Body of pancreas (tissue), 4 donors: ENCODE measurements at places on chromosomes 2 and 18. TPM values are rescaled to one million over a fixed set of nuclear protein-coding genes. Genes with fewer than 3 reads are reported as not detected.

Gene GALNT5
- 3.1 TPM for total RNA-seq

Gene BUB1
- total RNA-seq, result not detected

Gene CRYGC
- total RNA-seq, result not detected

Gene CTAGE1
- total RNA-seq, result not detected

Gene WDR75
- total RNA-seq, result 26.2 TPM

Gene CAMKMT
- total RNA-seq, result 23.4 TPM

Gene IL1B
- 2.6 TPM for total RNA-seq

- DNase-seq, result no peak
- no peaks in the 10 kb centered on the region for H3K4me1 ChIP-seq
- H3K27ac ChIP-seq, result no peak overlapping the region
- H3K36me3 ChIP-seq, result no peaks in the 10 kb centered on the region
- no peak overlapping the region for H3K4me3 ChIP-seq
These were observed 111.7 kb upstream of the SCN1A start for GRCh38 chr2:166239548-166239947.

GRCh38 chr2:144490857-144491256 lies 29.1 kb downstream of the ZEB2 start:
- H3K4me1 ChIP-seq, result no peaks in the 10 kb centered on the region
- H3K27ac ChIP-seq, result no peak overlapping the region
- no peak overlapping the region for H3K4me3 ChIP-seq
- no peaks in the 10 kb centered on the region for H3K27me3 ChIP-seq

DNA sequence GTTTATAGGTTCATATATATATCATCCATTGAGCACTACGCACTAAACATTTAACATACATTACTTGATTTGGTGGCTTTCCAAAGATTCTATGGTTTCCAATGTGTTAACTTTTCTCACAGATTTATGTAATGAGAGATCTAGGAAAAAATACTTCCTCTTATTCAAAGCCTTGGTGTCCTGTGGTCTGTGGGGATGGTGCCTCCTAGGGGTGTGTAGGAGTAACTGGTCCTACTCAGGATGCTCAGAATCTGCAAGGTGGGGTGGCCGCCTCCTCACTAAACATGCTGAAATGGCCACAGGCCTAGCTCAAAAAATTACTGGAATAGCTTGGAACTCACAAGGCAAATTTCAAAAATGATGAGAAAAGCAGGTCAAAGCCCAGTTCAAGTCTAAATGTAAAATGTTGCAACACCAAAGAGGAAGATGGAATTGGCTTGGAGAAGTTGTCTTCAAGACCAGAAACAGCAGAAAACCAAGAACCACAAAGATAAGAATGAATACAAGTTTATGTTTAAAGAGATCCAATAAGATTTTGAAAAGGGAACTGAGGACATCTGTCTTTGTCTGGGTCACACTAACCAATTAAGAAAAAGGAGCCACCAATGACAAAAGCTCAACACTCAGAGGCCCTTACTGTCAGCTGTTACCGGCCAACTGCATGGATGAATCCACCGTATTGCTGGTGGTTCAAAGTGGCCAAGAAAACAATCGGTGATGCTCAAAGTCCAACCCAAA lies 11.5 kb downstream of the GPR55 start:
- H3K36me3 ChIP-seq, result no peaks in the 10 kb centered on the region
- no peaks in the 10 kb centered on the region for H3K4me1 ChIP-seq
- no peak overlapping the region for H3K27ac ChIP-seq

DNA sequence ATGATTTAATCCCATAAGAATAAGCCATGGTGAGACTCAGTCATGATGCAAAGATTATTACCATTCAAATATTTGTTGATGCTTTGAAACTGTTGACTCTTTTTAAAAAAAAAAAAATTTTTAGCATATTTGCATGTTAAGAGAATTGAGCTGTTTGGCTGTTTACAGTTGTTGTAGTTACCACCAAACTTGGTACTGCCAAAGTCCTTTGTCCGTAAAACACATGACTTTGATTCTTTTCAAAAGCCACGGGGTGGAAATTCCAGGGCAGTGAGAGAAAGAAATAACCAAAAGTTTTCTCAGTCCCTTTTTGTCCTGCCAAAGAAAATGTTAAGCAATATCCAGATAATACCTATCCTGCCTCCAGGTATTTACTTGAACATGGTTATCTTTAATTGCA lies 474.8 kb downstream of the METTL4 start:
- H3K4me1 ChIP-seq, result no peaks in the 10 kb centered on the region
- no peak overlapping the region for H3K27ac ChIP-seq
- no peaks in the 10 kb centered on the region for H3K27me3 ChIP-seq
- no peak overlapping the region for H3K4me3 ChIP-seq
- H3K36me3 ChIP-seq, result no peaks in the 10 kb centered on the region

- H3K27ac ChIP-seq, result no peak overlapping the region
- H3K27me3 ChIP-seq, result no peaks in the 10 kb centered on the region
- DNase-seq, result no peak
- no peak overlapping the region for H3K4me3 ChIP-seq
- H3K36me3 ChIP-seq, result no peaks in the 10 kb centered on the region
These were observed 97.8 kb downstream of the EPC2 start for GRCh38 chr2:148742373-148742772.

- no peak for DNase-seq
- H3K4me3 ChIP-seq, result no peak overlapping the region
- H3K27me3 ChIP-seq, result no peaks in the 10 kb centered on the region
- no peak overlapping the region for H3K27ac ChIP-seq
These were observed 234.3 kb downstream of the OSR1 start for GRCh38 chr2:19124135-19124534.

DNA sequence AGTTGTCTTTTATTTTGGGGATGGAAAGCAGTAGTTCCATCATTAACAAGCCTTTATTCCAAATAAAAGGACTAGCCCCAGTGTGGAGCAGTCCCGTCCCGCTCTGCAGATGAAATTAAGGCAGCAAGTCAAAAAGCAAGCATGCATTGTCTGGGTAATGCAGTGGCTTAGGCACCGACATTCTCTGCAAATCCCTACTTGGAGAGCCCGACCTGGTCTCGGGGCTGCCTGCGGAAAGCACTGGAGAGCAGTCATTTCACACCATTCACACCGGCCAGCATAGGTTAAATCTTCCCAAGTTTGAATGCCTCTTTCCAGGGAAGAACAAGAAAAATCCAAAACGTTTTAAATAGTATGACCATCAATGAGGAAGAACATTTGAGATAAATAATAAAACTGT lies 24.4 kb upstream of the RAB12 start:
- H3K4me1 ChIP-seq, result no peaks in the 10 kb centered on the region
- no peaks in the 10 kb centered on the region for H3K36me3 ChIP-seq
- DNase-seq, result no peak
- H3K27me3 ChIP-seq, result no peaks in the 10 kb centered on the region

DNA sequence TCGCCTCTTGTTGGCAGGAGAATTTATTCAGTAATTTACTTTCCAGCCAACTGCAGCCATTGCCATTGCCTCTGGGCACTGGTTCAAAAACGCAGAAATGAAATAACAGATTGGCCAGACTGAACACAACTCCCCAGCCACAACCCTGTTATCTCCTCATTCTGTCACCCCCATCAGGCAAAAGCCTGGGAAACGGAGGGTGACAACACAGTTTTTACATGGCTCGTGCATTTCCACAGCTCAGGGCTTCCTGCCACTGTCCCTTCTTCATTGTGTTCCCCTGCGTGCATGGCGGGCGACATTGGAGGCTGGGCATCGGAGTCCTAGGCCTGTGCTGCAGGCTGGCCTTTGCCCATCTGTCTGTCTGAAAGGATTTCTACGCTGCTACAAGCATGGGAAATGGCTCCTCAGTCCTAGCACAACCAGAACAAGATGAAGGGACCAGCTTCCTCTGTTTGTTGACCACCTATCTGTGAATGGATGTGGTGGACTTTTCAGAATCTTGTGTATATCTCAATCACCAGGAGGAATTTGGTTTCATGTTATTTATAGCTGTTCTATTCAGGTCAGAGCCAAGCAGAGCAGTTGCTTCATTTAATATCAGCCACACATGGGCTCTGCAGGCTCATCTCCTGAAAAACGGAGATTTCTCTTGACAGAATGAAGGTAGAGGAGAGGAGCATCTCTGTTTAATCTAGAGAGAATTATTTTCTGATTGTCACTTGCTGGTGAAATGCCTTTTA lies 107.0 kb downstream of the MGAT5 start:
- peak overlapping the region; percentile 2 for H3K27ac ChIP-seq
- H3K36me3 ChIP-seq, result no peaks in the 10 kb centered on the region
- peaks cover 12% of the 10 kb centered on the region for H3K4me1 ChIP-seq

- H3K27me3 ChIP-seq, result no peaks in the 10 kb centered on the region
- no peaks in the 10 kb centered on the region for H3K36me3 ChIP-seq
- peaks cover 24% of the 10 kb centered on the region for H3K4me1 ChIP-seq
- peak overlapping the region; percentile 17 for H3K27ac ChIP-seq
These were observed 9.4 kb downstream of the KHK start for GRCh38 chr2:27095745-27096651.

DNA sequence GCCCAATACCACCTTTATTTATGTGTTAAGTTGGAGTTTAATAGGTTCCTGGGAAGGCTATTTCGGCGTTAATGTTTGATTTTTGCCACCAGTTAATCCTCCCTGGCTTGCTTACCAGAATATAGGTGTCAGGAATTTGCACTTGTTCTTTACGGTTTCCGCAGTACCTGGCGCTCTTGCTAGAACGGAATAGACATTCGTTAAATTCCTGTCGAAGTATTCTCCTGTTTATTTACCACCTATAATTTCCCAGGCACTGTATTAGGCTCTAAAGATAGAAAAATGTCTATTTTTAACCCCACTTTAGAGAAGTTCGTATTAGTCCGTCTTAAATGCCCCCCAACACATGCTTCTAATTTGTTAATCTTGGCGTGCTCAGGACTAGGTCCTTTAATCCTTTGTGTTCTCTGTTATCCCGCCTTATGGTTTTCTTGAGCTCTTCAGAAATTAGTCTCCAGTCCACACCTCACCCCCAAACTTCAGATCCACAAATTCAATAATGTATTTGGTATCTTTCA lies 575 bp downstream of the CCDC150 start:
- H3K4me3 ChIP-seq, result no peak overlapping the region
- no peaks in the 10 kb centered on the region for H3K27me3 ChIP-seq
- no peak overlapping the region for H3K27ac ChIP-seq

DNA sequence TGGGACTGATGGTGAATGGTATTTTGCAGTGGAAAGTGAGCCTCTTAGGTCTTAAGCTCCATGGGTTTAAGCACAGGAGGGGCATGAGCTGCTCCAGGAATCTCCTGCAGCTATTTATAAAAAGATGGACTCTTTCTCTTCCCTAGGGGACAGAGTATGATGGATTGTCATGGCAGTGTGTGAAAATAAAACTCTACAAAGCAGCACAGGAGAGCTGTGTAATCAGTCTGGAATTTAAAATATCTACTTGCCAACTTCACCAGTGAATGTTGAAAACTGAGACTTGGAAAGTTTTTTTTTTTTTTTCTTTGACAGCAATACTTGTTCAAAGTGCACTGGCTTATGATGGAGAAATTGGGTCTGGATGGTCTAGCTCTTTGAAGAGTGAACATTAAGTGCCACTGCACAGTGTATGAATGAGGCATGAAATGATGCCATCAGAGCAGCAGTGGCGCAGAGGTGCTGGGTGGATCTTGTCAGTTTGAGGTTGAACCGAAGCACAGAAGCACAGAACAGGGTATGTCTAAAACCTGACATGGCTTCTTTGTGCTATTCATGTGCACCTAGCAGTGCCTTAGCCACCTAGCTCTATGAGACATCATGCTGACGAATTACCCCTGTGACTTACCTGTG lies 245.4 kb downstream of the PTPRM start:
- H3K36me3 ChIP-seq, result no peaks in the 10 kb centered on the region
- H3K27me3 ChIP-seq, result no peaks in the 10 kb centered on the region
- no peak overlapping the region for H3K27ac ChIP-seq
- DNase-seq, result no peak
- H3K4me1 ChIP-seq, result peaks cover 5% of the 10 kb centered on the region

DNA sequence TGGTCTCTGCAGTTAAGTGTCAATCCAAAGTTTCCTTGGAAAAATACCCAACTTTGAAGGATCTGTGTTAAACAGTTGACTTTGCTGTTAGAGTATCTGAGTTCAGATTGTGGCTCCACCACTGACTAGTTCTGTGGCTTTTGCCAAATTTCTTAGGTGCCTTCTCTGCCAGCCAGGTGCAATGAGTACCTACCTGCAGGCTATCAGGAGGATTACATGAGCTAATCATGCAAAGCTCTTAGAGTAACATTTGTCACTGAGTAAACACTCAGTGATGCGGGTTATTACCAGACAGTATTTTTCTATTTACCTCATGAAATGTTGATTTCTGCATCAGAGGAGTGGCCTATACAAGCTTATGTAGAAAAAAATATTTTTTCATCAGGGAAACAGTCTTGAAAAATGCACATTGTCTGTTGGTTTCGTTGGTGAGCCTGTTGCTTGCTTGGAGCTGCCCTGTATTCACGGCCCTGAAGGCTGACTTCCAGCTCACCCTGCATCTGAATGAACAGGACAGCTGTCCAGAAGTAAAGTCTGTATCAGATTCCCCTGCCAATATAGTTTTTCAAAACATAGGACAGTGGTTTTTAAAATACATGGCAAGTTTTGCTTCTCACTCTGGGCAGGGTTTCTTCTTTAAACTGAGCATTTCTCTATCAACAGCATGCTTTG lies 235.1 kb downstream of the CDCA7 start:
- H3K4me1 ChIP-seq, result peaks cover 6% of the 10 kb centered on the region
- DNase-seq, result no peak
- H3K27ac ChIP-seq, result peak overlapping the region; percentile 57
- no peaks in the 10 kb centered on the region for H3K36me3 ChIP-seq

DNA sequence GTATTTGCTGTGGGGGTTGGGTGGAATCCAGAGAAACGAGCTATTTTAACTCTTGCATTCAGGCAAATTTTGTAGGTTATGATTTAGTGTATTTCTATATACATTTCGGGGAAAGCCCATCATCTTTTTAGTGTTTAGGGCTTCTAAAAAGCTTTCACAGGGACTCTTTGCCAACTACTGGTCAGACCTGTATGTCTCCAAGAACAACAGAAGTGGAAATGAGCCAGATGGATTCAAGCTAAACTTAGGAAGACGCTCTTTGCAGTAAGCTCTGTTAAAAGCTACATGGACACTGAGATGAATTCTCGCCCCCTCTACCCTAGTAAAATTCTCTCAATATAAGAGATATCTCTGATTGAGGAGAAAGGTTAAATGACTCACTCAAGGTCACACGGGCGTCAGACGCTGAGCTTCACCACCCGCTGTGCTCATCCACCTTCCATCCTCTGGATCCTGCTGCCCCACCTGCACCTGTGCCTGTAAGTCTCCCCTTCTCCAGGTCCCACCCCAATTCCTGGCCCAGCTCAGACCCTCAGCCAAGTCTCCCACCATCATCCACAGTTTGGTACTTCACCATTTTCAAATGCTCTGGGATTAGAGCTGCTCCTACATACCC lies 85.6 kb downstream of the MARCHF4 start:
- no peak overlapping the region for H3K27ac ChIP-seq
- H3K27me3 ChIP-seq, result no peaks in the 10 kb centered on the region
- no peak overlapping the region for H3K4me3 ChIP-seq
- H3K4me1 ChIP-seq, result no peaks in the 10 kb centered on the region

DNA sequence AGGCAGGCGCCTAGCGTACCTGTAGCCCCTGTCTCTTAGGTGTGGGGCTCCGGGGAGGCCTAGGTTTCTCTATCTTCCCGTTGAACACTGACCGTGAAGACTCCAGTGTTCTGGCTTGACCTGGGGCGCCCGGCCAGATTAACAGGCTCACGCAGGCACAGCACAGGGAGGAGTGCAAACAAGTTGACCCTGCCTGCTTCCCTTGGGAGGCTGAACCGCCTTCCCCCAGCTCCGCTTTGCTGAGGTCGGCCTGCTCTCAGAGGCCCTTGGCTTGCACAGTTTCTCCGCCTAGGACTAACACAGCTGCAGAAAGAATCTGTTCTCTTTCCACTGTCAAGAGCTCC lies 567 bp downstream of the PCYOX1 start:
- DNase-seq, result peak; percentile 78
- no peaks in the 10 kb centered on the region for H3K27me3 ChIP-seq
- H3K36me3 ChIP-seq, result no peaks in the 10 kb centered on the region
- peak overlapping the region; percentile 86 for H3K27ac ChIP-seq
- H3K4me1 ChIP-seq, result peaks cover 21% of the 10 kb centered on the region
- peak overlapping the region; percentile 90 for H3K4me3 ChIP-seq

- no peak overlapping the region for H3K27ac ChIP-seq
- no peaks in the 10 kb centered on the region for H3K27me3 ChIP-seq
- no peaks in the 10 kb centered on the region for H3K4me1 ChIP-seq
These were observed 369.9 kb downstream of the LPIN1 start for GRCh38 chr2:12116228-12116750.
